SJSA1 (cell line): ENCODE measurements at places on chromosomes 6 and 20. TPM values are rescaled to one million over a fixed set of nuclear protein-coding genes. Genes with fewer than 3 reads are reported as not detected.

Gene GTSF1L
- not detected in 2 replicates for total RNA-seq

Gene RIMS1
- 0.08 TPM in 1 of 2 replicates, not detected in the other for total RNA-seq

Gene VAPB
- total RNA-seq, result 15.1 and 16.7 TPM in 2 replicates

Gene NPEPL1
- total RNA-seq, result 6.8 and 7.7 TPM in 2 replicates

Gene GABRR1
- total RNA-seq, result not detected in 2 replicates

Gene FERMT1
- total RNA-seq, result 0.13 TPM in 1 of 2 replicates, not detected in the other

Gene LKAAEAR1
- total RNA-seq, result 0.24 and 6.6 TPM in 2 replicates

Gene SLC22A3
- not detected in 2 replicates for total RNA-seq

Gene MRAP2
- not detected in 2 replicates for total RNA-seq

DNA sequence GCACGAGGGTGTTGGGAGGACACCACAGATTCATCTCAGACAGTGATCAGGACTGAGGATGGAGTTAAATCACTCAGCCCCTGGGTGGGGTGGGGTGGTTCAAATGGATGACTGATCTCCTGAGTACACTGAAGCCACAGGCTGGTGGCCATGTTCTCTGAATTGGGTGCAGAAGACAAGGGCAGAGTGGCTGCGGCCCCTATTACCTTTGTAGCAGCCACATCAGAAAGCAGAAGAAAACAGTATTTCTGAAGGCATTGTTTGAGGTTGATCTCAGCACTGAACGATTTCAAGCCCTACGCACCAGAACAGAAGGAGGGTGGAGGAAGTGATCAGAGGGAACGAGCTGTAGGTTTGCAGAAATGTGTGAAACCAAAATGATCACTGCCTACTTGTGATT lies 71.6 kb downstream of the SH3BGRL2 start:
- DNase-seq, result no peak

DNA sequence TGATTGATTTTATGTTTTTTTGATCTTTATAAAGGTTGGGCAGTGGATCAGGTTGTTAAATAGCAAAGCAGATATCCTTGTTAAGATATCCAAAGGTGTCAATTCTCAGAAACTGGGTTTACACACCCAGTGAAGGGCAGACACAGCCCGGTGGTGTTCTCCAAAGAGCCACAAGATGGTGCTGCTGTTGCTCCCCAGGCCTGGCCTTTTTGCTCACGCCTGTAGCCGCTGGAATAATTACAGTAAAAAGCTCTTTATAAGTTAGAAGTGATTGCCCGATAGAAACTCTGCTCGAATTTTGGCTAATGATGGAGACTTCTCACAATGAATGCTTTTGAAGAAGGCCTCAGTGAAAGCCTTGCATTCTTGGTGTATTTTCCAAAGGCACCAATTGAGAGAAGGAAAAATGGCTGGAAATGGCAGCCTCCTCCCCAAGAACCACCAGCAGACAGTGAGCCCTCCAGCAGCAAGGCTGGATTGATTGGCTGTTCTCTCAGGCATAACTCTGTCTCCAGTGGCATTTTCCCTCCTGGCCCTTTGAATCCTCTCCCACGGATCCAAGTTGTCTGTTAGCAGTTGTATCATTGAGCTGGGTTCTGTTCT lies 120.5 kb upstream of the CHD6 start:
- DNase-seq, result no peak

GRCh38 chr6:144064402-144065212 lies 30.8 kb downstream of the SF3B5 start:
- no peak for DNase-seq

DNA sequence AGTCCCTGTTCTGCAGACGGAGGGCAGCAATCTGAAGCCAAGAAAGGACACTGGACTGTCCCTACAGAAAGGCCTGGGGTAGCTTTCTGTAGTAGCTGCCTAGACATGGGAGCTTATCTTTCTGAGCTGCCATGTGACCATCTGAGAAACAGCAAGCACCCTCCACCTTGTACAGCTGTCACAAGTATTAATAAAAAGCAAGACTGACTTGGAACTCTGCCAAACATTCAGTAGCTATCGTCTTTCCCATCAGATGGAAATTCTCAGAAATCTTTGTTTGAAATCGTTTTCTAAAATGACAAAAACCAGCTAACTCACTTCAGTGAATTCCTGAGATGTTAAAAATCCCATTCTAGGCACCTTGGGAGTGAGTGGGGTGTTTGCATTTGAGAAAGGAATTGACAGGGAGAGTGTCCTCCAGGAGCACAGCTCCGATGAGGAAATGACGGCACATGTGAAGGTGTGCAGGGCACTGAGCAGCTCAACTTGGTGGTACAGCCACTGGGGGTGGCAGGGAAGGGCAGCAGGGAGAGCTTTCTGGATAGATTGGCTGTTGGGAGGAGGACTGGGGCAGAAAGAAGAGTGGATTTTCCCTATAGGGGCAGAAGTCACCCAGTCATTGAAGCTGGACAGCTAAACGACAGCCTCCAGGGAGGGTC lies 24.5 kb downstream of the ACSS1 start:
- DNase-seq, result no peak

DNA sequence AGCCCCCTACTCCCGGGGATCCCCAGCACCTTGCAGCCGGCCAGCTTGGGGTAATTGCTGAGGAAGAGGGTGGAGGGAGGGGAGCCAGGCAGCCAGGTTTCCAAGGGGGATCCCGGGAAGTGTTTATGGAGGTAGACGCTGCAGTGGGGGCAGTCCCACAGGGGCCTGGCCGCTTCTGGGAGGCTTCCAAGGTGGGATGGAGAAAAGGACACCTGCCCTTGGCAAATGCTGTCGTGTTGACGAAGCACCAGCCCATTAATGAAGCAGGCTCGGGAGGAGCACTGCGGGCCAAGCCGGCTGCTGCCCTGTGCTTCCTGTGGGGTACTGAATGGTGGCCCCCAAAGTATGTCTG lies 82.4 kb downstream of the TMEM242 start:
- no peak for DNase-seq

GRCh38 chr6:40347571-40348011 lies 239.6 kb downstream of the LRFN2 start:
- DNase-seq, result peak; percentile 34

DNA sequence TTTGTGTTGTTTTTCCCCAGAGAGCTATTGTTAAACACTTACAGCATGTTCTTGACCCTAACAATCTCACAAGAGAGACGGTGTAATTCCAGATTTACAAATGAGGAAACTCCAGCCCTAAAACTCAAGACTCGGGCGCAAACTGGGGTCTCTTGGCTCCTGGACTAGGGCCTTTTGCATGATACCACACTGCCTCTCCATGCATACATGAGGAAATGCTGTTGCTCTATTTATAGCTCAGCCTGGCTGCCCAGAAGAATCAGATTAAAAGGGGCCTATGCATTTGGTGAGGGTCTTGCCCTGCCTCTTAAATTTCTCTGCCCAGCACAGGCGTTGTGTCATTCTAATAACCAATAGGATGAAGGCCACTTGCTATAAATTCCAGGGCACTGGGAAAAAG lies 30.5 kb upstream of the SNRPB2 start:
- DNase-seq, result no peak

GRCh38 chr6:68760941-68761676 lies 126.0 kb downstream of the ADGRB3 start:
- DNase-seq, result no peak

GRCh38 chr6:107550241-107550840 lies 60.4 kb downstream of the SOBP start:
- no peak for DNase-seq

DNA sequence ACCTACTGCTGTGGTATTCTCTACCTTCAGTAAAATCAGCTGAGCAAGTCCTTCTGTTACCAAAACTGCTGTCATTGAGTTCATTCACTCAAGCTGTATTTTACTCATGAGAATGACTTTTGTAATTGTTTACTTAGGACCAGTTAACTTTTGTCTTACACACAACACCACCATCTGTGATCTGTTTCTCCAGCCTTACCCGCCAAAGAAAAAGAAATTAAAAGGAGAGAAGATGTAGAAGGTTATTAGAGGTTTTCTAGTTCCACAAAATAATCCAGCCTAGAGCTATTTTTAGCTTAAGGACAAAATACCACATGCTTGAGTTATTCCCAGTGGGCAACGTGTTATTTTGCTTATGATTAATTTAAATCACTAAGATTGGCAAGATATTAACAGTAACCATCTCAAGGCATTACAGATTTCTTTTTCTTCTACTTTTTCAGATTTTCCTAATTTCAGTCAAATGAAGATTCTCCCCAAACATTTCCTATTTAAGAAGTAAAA lies 38.2 kb downstream of the FAM8A1 start:
- DNase-seq, result no peak

DNA sequence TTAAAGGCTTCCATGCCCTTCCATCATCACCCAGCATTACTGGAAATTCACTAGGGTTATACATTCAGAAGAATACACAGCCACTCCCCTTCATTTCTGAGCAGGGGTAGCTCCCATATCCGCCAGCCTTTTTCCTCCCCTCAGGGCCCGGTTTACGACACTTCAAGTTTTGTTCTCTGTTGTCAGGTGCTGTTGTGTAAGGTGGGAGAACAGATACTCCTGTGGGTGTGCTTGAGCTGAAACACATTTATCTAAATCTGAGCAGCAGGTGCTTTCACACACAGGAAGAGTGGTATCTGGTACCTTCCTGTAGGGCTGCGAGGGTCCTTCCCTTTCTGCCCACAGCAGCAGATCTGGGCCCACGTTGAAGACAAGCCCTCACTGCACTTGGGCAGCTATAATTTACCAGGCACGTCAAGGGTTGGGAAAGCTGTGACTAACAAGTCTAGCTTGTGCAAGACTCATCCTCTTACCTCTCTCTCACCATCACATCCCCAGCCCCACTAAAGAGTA lies 215.8 kb upstream of the RREB1 start:
- no peak for DNase-seq

DNA sequence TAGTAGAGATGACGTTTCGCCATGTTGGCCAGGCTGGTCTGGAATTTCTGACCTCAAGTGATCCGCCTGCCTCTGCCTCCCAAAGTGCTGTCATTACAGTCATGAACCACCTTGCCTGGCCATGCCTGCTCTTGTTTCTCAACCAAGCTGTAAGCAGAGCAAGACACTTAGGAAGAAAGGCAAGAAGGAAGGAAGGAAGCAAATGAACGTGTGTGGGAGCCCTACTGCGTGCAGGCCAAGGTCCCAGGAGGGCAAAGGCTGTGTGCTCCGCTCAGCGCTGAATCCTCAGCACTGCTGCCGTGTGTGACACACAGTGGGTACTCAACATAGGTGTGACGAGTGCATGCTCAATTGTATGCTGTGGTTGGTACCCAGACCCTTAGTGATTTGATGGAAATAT lies 47.4 kb downstream of the SULF2 start:
- no peak for DNase-seq
